AML-193 (cell line): ENCODE measurements at places on chromosomes 7 and 10.

GRCh38 chr7:137998250-137998649 lies 3.6 kb downstream of the CREB3L2 start:
- no peak for DNase-seq

DNA sequence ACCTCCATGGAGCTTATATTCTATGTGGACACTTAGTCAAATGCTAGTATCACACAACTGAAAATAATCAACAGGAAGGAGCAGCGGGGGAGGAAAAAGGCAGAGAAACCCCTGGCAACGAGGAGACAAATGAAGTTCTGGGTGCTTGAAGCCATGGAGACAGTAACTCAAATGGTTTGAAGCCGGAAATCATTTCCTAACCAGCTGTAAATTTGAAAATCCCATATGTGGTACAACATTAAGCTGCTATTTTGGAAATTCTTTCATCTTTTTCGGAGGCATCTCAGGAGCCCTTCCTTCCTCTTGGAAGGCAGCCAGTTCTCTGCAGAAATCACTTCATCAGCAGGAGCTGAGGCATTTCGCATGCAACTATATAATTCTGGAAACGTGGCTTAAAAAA lies 91.4 kb downstream of the PPP1R3C start:
- DNase-seq, result no peak

DNA sequence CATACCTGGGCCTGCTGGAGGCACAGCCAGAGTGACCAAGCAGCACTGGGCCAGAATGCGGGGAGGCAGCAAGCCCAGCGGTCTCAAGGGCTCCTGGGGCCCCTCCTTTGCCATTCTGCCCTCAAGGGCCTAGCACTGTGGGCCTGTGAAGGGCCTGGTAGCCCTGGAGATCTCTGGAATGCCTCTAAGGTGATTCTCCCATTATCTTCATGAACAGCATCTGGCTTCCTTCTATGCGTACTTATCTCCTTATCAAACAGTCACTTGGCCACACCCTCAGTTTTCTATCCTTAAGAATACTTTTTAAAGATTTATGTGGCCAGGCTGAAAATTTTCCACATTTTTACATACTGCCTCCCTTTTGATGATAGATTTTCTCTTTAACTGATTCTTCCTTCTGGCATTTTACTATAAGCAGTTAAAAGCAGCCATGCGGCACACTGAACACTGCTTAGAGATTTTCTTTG lies 67.5 kb upstream of the CCNY start:
- no peak for DNase-seq

GRCh38 chr10:89503652-89504370 lies 31.6 kb downstream of the SLC16A12 start:
- DNase-seq, result no peak

- no peak for DNase-seq
These were observed 47.0 kb upstream of the VWDE start for GRCh38 chr7:12450615-12451014.

- DNase-seq, result no peak
These were observed 193.9 kb upstream of the PHF14 start for GRCh38 chr7:10779465-10780399.

- no peak for DNase-seq
These were observed 187.6 kb upstream of the KLF14 start for GRCh38 chr7:130921391-130922180.
